ENCODE measurements at places on chromosomes 2 and 18.

- DNase-seq: no peak
Observed at GRCh38 chr18:79400091-79400590, 4.4 kb downstream of the NFATC1 start.

DNA sequence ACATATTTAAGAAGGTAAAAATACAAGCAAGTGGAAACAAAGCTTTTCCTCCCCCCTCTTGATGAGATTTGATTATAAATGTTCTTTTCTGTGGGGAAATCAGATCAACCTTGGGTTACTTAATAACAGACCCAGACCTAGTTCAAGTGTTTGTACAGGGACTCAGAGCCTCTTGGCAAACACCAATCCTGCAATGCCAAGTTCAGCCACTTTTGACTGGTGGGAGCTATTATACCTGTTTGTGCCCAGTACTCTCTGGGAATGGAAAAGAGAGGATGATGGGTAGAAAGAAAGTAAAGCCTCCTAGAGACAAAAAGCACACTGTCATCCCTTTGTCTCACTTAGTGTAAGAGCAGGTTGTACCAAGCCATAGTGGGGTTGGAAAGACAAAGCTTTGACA, 63.8 kb upstream of the EPHA4 start:
- DNase-seq: no peak

DNA sequence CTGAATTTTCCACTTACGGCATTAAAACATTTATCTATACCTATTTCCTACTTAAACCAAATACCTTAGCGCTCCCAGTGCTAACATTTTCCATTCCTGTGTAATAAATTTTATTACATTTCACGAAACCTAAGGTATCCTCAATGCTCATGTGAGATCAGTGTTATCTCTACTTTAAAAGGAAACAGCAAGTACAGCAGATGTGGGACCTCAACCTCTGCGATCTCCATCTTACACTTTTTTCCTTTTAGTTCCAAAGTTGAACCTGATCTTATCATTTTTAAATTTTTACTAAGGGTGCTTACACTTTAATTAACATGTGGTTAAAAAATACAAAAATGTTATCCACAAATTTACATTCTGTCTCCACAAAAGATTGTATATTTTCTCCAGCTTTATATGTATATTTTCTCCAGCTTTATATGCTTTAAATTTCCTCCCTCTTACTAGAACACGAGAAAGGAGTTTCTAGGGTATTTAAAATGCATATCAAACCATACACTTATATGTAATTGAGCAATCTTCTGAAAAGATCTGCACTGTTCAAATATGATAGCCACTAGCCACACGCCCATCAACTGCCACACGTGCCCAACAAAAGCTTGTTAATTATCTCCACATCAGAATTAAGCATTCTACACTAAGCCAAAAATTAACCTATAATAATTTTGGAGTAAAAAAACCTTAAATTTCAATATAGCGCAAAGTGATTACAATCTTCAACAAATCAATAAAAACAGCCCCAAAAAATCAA, 38.1 kb downstream of the MBOAT2 start:
- DNase-seq: no peak

GRCh38 chr2:231378026-231378722, 17.3 kb upstream of the B3GNT7 start:
- no peak for DNase-seq

DNA sequence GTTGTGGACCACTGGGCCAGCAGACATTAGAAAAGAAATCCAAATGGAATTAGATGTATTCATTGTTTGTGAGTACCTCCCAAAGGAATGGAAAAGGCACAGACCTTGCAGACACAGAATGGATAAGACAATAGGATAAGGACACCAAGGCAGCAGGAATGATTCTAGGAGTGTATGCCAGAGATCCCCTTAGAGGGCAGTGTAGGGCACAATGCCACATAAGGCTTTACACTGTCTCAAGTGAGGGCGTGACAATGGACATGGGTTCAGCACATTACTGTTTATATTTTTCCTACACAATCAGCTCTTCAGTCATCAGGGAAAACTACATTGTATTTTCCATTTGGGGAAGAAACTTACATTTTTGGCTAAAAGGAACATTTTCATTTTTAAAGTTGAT, 250.9 kb downstream of the PTH2R start:
- no peak for DNase-seq
